ENCODE measurements at places on chromosomes 4 and X. TPM values are rescaled to one million over a fixed set of nuclear protein-coding genes. Genes with fewer than 3 reads are reported as not detected.

The TMEM47 gene
- 0.81 TPM for total RNA-seq

The GLOD5 gene
- total RNA-seq: not detected

The NAP1L3 gene
- total RNA-seq: 0.27 TPM

The CCDC110 gene
- total RNA-seq: not detected

The NUDT10 gene
- total RNA-seq: 0.42 TPM

The LRAT gene
- total RNA-seq: 0.30 TPM

The RAI2 gene
- 0.14 TPM for total RNA-seq

The ARMCX4 gene
- 1.1 TPM for total RNA-seq

The CT45A5 gene
- total RNA-seq: not detected

The BEX2 gene
- 9.6 TPM for total RNA-seq

The CTAG1B gene
- total RNA-seq: not detected

The P2RY4 gene
- not detected for total RNA-seq

The CPE gene
- 1.2 TPM for total RNA-seq

The PCDH7 gene
- total RNA-seq: 0.09 TPM

The PSAPL1 gene
- 0.10 TPM for total RNA-seq

The ZDHHC15 gene
- total RNA-seq: not detected

The REELD1 gene
- not detected for total RNA-seq

The EMCN gene
- not detected for total RNA-seq

The VCX2 gene
- total RNA-seq: not detected

The AFF2 gene
- total RNA-seq: not detected

The NUP62CL gene
- 14.8 TPM for total RNA-seq

The NDST3 gene
- not detected for total RNA-seq

The SH3RF1 gene
- total RNA-seq: 9.0 TPM

The IL1RAPL1 gene
- total RNA-seq: 0.04 TPM

The KIT gene
- total RNA-seq: not detected

The ENPEP gene
- 0.07 TPM for total RNA-seq

The IGSF1 gene
- total RNA-seq: 0.25 TPM

The SH3BGRL gene
- 48.4 TPM for total RNA-seq

The TRIM60 gene
- not detected for total RNA-seq

The CLGN gene
- total RNA-seq: 4.2 TPM

The SYNPO2 gene
- 1.1 TPM for total RNA-seq

The FOXR2 gene
- total RNA-seq: not detected

The ARHGAP6 gene
- total RNA-seq: not detected

The STATH gene
- total RNA-seq: not detected

The MAGEC2 gene
- total RNA-seq: not detected

The CASP3 gene
- 21.2 TPM for total RNA-seq

The ADH7 gene
- total RNA-seq: not detected

The UGT2B10 gene
- total RNA-seq: not detected

The SPANXC gene
- total RNA-seq: 0.44 TPM

The JCHAIN gene
- 0.46 TPM for total RNA-seq

The VEGFD gene
- 0.38 TPM for total RNA-seq

The GPRIN3 gene
- 4.7 TPM for total RNA-seq

The MID1 gene
- 53.5 TPM for total RNA-seq

The C4orf36 gene
- 0.88 TPM for total RNA-seq

The PABPC4L gene
- 0.09 TPM for total RNA-seq

The TRMT2B gene
- 13.4 TPM for total RNA-seq

The ADGRL3 gene
- total RNA-seq: 0.05 TPM
